ENCODE measurements at places on chromosomes 11 and 22.

- no peak for DNase-seq
Observed at GRCh38 chr11:9201372-9202162, 63.6 kb downstream of the DENND5A start.

DNA sequence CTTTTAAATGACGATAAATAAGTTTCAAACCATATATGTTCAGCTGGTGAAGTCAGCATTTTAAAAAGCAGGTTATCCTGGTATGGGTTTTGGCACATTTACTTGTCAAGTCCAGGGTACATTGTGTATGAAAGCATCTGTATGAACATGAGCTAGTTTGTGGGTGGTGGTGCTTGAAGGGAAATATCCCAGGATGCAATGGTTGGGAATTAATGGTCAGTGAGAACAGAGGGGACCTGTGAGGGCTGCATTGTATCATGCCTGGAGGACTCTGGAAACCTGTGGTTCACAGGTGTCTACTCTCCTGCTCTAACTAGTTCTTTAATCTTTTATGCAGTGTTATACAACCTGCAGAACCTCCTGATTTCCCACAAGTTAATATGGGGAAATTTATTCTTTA is 5.8 kb downstream of the DEPDC7 start:
- no peak for DNase-seq

- DNase-seq: no peak
Observed at GRCh38 chr11:78916759-78917158, 342.1 kb upstream of the NARS2 start.

GRCh38 chr11:130211781-130212401 is 52.3 kb downstream of the ST14 start:
- DNase-seq: no peak

- no peak for DNase-seq
Observed at GRCh38 chr22:26939466-26939865, 282.1 kb downstream of the MIAT start.

GRCh38 chr11:66687831-66688281 is 10.2 kb upstream of the RBM4B start:
- DNase-seq: no peak

GRCh38 chr11:114607753-114608459 is 12.3 kb upstream of the NXPE4 start:
- DNase-seq: no peak

DNA sequence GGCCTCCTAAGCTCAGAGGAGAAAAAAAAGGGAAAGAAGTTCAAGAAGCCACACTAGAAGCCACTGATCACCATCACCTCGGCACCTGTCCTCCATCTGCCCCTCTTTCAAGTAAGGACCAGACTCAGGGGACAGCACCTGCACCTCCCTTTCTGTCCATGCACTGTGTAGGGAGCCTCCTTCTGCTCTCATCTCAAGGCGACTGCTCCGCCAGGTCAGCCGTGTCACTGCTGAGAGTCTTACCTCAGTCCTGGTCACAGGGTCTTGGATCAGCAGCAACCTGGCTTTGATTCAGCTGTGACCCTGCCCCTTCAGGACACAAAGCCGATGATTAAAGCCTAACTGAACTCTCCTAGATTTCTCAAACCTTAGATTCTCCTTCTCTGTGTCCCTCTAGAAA is 101.5 kb downstream of the ZNF280B start:
- DNase-seq: no peak

GRCh38 chr11:17564687-17565042 is 17.6 kb downstream of the OTOG start:
- no peak for DNase-seq

DNA sequence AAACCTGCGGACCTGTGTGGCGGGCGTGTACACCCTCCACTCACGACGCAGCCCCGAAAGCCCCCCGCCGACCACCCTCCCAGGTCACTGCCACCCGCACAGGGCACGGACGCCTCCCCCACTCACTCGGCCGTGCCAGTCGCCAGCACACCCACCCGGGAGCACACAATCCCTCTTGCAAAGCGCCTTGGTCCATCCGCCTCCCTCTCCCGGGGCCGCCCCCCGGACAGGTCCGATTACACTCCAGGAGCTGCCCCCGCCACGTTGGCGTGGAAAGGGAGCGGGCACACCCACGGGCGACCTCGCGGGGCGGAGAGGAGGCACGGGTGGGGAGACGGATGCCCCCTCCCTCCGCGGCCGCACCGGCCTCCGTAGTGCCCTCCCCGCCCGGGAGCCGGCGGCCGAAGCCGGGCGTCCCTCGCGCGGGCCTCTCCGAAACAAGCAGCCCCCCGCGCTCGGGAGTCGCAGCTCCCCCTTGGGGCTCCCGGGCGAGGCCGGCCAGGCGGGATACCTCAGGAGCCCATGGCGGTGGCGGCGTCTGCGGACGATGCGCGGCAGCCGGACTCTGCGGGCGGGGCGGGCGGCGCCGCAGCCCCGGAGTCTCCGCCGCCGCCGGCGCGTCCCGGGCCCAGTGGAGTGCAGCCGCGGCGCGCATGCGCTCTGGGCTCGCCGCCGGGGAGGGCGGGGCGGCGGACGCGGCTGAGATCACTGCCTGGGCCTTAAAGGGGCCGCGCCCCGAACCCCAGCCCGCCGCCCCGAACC is at the start of gene TMEM184B:
Gene TMEM184B (minus strand): TSS at position 638 of the 762 bp plus-strand sequence. CDS start 25,049 bp downstream, outside the sequence.
- DNase-seq: peak; percentile 15

- no peak for DNase-seq
Observed at GRCh38 chr11:34819740-34820482, 96.3 kb downstream of the APIP start.

DNA sequence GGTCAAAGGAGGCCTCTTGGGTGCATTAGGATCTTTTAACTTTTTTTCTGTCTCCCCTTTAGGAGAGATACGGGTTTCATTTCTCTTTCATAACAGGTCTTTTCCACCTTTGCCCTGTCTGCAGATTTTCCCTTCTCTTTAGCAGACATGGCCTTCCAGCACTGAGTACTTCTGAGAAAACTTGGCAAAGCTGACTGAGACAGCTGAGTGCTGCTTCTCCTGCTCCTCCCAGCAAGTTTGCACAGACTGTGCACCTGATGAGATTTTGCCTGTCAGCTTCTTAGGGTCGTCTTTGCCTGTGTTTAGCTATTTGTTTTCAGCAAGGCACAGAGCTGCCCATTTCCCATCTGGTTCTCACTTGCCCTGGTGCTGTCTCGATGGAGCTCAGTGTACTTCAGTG is 87.5 kb upstream of the TBCEL start:
- DNase-seq: no peak

DNA sequence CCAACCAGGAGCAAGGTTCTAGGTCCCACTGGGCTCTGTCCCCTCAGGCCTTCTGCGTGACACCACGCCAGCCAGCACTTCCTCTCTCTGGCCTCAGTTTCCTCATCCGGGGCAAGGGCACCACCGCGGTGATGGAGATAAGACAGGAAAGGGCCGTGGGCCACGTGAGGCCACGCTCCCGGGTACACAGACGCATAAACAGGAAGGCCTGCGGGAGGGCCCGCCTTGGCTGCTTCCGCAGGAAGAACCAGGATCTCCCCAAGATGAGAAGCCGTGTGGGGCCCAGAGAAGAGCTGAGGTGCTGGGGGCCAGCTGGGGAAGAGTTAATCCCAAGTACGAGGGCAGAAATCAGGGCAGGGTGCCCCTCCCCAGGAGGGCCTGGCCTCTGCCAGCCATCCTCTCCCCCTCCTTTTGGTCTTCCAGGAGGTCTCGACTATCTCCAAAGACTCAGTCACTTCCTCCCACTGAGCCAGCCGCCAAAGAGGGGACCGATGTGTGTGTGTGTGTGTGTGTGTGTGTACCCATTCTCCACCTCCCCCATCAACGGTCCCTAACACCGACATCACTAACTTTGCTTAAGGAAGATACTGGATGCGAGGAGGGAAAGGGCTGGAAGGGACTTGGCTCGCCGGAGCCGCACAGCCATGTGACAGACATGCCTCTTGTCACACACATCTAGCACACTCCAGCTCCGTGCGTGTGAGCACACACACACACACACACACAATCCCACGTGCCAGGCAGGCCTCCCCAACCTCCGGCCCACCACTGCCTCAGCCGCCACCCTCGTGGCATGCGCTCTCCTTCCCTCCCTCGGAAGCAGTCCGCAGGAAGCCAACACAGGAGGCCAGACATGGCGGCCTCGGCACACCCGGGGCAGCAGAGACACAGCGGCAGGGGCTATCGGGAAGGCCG is 1.4 kb downstream of the MFNG start:
- no peak for DNase-seq

GRCh38 chr11:119531056-119531455 is 108.1 kb upstream of the THY1 start:
- DNase-seq: no peak
